ENCODE measurements at places on chromosomes 1 and 21. TPM values are rescaled to one million over a fixed set of nuclear protein-coding genes. Genes with fewer than 3 reads are reported as not detected.

DNA sequence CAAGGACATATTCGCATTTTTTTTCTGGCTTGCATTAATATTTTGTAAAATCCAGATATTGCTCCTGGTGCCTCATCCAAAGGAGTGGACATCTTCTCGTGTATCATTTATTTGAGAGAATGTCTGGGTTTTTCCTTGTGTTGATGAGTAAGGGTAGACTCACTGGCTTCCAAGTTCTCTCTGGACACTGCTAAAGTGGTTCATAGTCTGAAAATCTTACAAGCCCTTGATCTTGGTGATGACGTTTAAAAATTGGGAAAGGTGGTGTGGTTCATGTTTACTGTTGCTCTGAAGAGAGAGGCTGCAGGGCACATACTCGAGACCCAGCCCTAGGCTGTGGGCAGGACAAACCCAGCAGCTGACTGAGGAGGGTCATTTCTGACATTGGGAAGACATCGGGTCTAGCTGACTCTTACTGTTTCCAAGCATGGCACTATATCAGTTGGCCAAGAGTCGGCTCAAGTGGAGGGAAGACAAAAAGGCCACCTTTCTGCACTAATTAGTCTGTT, 296.2 kb downstream of the LMX1A start:
- H3K4me1 ChIP-seq, result no peaks in the 10 kb centered on the region
- peaks cover 11% of the 10 kb centered on the region for H3K27me3 ChIP-seq
- DNase-seq, result no peak
- H3K36me3 ChIP-seq, result no peaks in the 10 kb centered on the region
- no peak overlapping the region for H3K27ac ChIP-seq
- H3K4me3 ChIP-seq, result no peak overlapping the region

The NECTIN4 gene
- total RNA-seq, result 0.12 TPM

The OR2T35 gene
- total RNA-seq, result not detected

DNA sequence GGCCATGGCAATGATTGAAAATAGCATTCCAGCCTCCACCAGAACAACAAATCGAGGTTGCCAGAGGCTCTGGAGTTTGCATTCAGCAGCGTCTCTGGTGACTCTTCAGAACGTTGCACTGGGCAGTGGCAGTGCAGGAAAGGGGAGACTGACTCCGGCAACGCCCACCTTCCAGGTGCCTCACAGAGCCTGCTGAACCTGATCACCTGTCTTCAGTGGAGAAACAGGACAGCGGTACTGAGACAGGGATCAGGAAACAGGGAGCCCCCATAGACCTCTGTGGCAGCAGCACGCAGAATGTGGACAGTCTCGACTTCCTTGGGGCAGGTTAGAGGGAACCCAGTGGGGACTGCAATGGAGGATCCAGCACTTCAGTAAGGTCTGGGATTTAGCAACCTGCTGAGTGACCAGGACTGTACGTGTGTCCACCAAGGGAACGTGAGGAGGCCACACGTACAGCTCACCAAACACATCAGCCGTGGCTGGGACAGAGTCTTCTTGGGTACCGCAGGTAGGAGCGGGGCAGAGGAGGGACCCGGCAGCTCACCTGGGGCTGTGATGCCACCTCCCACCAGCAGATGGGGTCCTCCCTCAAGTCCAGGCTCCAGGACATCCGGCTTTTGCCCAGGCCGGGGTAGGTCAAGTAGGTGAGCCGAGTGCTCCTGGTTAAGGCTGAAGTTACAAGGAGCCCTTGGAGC, 128.6 kb downstream of the PRDM2 start:
- peaks cover 2% of the 10 kb centered on the region for H3K27me3 ChIP-seq
- no peak overlapping the region for H3K4me3 ChIP-seq
- no peak overlapping the region for H3K27ac ChIP-seq
- no peak for DNase-seq
- no peaks in the 10 kb centered on the region for H3K4me1 ChIP-seq

DNA sequence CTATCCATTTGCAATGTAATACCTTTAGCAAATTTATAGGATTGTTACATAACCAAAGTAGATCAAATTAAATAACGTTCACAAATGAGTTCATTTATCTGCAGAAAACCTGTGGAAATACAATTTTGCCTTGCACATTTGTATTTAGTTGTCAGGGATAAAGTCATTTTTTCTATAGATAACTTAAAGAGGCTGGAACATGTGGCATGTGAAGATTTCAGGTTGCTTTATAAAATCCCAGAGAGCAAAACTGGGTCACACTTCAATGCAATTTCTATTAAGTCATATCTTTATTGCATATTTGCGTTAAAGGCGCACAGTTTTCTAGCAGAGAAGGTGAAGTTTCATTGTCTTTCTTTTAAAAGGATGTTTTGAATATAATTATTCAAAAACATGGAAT, 342.4 kb downstream of the USP25 start:
- peaks cover 19% of the 10 kb centered on the region for H3K4me1 ChIP-seq
- H3K36me3 ChIP-seq, result no peaks in the 10 kb centered on the region
- no peak for DNase-seq
- no peak overlapping the region for H3K27ac ChIP-seq
- H3K27me3 ChIP-seq, result no peaks in the 10 kb centered on the region

The RPS6KA1 gene
- 3.6 TPM for total RNA-seq

The DIO1 gene
- total RNA-seq, result not detected

- peaks cover 48% of the 10 kb centered on the region for H3K4me1 ChIP-seq
- H3K27ac ChIP-seq, result no peak overlapping the region
- no peak overlapping the region for H3K4me3 ChIP-seq
- no peaks in the 10 kb centered on the region for H3K27me3 ChIP-seq
Measured at GRCh38 chr1:192546596-192547190, 28.9 kb upstream of the RGS1 start.

The CDC14A gene
- 1.4 TPM for total RNA-seq

The VCAM1 gene
- total RNA-seq, result 4.6 TPM

The CHIA gene
- not detected for total RNA-seq

The TRIM33 gene
- 24.0 TPM for total RNA-seq

GRCh38 chr1:24912376-24913273, 17.5 kb downstream of the RUNX3 start:
- H3K27ac ChIP-seq, result no peak overlapping the region
- H3K27me3 ChIP-seq, result no peaks in the 10 kb centered on the region
- H3K36me3 ChIP-seq, result no peaks in the 10 kb centered on the region
- H3K4me3 ChIP-seq, result no peak overlapping the region
- DNase-seq, result no peak

The TDRD5 gene
- total RNA-seq, result not detected

- H3K27ac ChIP-seq, result no peak overlapping the region
- H3K36me3 ChIP-seq, result peaks cover 2% of the 10 kb centered on the region
- DNase-seq, result peak; percentile 8
- no peak overlapping the region for H3K4me3 ChIP-seq
Measured at GRCh38 chr1:28902738-28903137, 11.6 kb upstream of the EPB41 start.

- H3K27ac ChIP-seq, result no peak overlapping the region
- peaks cover 16% of the 10 kb centered on the region for H3K4me1 ChIP-seq
- peak; percentile 47 for DNase-seq
Measured at GRCh38 chr1:9844106-9844505, 20.3 kb upstream of the CLSTN1 start.

GRCh38 chr1:165575468-165576099, 31.8 kb downstream of the LRRC52 start:
- no peaks in the 10 kb centered on the region for H3K36me3 ChIP-seq
- no peak overlapping the region for H3K4me3 ChIP-seq
- no peaks in the 10 kb centered on the region for H3K4me1 ChIP-seq
- peaks cover 51% of the 10 kb centered on the region for H3K27me3 ChIP-seq
- H3K27ac ChIP-seq, result no peak overlapping the region

DNA sequence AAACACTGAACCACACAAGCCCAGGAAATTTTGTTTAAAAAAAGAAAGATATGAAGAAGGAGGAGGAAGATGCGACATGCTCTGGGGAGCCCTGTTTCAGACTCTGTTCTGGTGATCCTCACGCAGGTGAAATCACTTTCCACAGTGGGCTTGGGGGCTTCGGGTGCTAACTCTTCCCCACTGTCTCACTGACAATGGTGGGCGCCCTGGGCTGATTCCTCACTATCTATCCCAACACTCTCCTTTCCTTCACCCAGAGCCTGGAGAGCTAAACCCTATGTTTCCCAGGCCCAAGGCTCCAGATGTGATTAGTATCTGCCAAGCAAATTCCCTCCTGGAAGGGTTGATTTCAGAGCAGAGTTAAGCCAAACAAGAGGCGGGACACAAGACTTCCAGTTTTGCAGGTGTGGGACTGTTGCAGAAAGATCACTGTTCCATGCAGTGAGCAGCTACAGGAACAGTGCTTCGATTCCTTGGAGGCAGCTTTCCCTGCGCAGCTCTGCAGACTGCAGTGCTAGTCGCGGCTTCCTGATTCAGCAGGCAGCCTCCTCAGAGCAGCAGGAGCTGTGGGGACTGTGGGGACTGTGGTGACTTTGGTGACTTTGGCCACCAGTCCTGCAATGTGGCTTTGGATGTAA, 168.3 kb downstream of the RHOU start:
- peak overlapping the region; percentile 75 for H3K27ac ChIP-seq
- H3K4me1 ChIP-seq, result peaks cover 44% of the 10 kb centered on the region
- no peak overlapping the region for H3K4me3 ChIP-seq
- peaks cover 4% of the 10 kb centered on the region for H3K36me3 ChIP-seq

The LRRC47 gene
- total RNA-seq, result 44.0 TPM

GRCh38 chr1:116671072-116671760, 3.7 kb upstream of the IGSF3 start:
- H3K36me3 ChIP-seq, result no peaks in the 10 kb centered on the region
- peaks cover 29% of the 10 kb centered on the region for H3K4me1 ChIP-seq
- H3K27ac ChIP-seq, result no peak overlapping the region
- peak overlapping the region; percentile 3 for H3K4me3 ChIP-seq
- H3K27me3 ChIP-seq, result no peaks in the 10 kb centered on the region
